ENCODE measurements at places on chromosomes 2 and 18.

DNA sequence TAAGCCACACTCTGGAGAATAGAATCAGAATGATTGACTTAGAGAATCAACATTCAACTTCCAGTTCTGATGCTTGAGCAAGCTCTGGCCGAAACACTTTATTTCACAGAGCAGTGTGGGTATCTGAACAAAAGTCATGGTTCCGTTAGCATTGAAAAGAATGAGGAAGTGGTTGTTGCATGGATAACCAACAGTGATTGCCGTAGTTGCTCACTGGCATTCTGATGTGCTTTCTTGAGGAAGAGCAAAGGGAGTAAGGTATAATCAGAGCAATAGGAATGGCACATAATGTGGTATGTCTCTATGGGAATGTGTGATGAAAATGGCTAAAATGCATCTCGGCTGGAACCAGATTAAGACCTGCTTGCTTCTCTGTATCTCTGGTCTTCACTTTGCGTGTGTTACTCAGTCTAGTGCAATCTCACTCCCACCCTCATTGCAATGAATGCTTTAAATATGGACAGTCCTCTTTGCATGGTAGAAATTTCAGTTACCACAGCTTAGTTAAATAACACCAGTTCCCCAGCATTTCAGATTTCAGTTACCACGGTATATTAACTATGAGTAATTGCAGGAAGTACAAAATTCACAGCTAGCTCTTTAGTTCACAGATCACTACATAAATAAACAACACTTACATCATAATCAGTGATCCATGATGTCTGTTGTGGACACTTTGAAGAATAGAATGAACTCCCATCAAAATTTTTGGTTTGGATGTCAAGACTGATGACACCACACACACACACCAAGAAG, 7.8 kb upstream of the RAB12 start:
- no peak for DNase-seq

- no peak for DNase-seq
Observed at GRCh38 chr18:28177828-28178635, 1.1 kb upstream of the CDH2 start.

- no peak for DNase-seq
Observed at GRCh38 chr18:45332871-45333270, 282.4 kb upstream of the SLC14A2 start.

GRCh38 chr2:54626884-54627283, 96.6 kb upstream of the EML6 start:
- no peak for DNase-seq

GRCh38 chr18:35770376-35771014, 189.0 kb downstream of the GALNT1 start:
- DNase-seq = no peak

DNA sequence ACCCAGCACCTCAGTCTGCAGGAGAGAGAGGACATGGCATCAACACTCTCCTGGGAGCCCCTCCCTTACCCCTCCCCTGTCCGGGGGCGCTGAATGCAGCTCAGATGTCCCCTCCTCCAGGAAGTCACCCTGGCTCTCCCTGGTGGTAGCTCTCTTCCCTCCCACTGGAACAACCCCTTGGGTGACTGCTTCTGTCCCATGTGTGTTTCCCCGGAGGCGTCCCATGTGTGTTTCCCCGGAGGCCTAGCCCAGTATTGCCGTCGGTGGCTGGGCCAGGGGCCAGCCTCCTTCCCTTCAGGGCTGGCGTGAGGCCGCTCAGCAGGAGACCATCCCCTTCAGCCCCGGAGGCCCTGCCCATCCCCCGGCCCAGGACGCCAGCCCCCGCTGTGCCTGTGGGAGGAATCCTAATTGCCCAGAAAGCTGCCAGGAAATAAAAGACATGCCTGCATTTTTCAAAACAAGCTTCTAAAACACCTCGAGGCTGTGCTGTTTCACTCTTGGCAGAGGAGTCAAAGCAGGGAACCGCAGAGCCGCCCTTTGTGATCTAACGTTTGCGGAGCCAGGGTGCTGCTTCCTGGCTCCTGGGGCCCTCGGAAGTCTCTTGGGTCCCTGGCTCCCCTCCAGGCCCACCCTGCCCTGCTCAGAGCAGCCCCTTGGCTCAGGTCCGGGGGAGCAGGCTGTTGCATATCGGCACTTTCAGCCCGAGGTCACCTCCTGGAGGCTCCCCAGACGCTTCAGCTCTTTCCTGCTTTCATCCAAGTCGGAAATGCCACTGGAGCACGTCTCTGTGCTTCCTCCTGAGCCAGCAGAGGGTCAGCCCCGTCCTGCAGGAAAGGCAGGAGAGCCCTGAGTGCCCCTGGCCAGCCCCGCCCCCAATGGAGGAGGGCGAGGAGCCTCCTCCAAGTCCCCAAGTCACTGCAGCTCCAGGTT, 11.4 kb downstream of the SNED1 start:
- DNase-seq = no peak

DNA sequence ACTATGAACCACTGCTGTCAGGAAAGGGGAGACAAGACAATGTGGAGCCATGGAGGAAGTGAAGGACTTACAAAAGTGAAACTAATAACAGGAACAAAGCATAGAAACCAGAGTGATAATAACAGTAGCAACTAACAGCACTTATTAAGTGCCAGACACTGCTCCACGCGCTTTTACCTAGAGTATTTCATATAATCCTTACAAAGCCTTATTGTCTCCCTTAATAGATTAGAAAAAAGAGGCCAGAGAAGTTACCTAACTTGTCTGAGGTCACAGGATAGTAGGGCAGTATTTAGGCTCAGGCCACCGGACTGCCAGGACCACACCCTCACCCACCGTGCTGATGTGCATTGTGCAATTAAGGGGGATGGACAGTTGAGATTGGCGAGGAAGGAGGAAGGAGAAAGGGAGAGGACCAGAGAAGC, 98.6 kb upstream of the NFU1 start:
- DNase-seq = no peak
